ENCODE measurements at places on chromosomes 6 and 20.

GRCh38 chr20:25238319-25239037, 9.4 kb upstream of the PYGB start:
- no peak for DNase-seq

DNA sequence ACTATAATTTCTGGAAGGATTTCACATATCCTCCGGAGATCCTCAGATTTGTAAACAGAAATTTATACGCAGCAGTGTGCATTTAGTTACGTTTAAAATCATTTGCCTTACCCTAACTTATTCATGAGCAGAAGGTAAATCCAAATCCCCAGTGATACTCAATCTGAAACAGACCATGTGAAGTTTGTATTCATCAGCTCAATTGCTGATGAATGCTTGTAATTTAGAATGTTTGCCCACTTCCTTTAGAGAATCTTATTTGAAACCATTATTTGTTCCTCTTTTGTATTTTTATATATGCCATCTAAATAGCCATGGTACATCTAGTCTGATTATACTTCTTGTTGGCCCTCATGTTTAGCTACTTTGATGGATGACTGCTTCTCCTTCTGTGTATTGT, 15.4 kb downstream of the TAAR1 start:
- no peak for DNase-seq

GRCh38 chr6:21608601-21609000, 15.1 kb downstream of the SOX4 start:
- no peak for DNase-seq

DNA sequence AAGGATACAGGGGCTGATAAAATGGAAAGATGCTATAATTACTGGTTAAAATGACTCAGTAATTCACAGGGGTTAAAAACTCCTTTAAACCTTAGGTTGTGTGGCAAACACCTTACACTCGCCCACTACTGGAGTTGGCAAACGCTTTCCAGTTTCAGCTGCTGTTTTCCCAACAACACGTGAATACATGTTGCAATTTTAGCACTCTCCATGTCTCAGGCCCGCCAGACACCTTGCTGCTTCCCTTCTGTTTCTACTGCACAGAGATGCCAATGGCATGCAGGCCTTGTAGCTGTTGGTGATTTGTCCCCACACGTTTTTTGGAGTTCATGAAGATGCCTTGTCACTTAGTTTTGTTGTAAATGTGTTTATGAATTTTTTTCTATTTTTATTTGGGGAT, 5.3 kb upstream of the TTPAL start:
- no peak for DNase-seq

DNA sequence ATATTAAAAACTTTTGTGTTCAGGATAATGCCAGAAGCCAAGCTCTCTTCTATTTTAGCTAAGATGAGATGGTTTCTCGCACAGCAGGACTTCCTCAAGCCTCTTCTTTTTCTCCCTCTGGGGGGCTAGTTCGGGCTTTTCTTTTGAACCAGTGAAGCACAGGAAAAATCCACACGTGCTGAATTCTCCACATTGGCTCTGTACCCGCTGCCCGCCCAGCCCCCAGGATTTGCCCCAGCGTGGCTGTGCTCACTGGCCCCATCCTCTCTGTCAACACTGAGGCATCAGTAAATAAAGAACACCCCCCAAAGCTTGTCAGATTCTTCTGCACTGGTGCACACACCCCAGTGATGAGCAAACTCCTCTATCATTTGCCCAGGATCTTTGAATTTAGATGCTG, 232.8 kb downstream of the ZNF217 start:
- no peak for DNase-seq

DNA sequence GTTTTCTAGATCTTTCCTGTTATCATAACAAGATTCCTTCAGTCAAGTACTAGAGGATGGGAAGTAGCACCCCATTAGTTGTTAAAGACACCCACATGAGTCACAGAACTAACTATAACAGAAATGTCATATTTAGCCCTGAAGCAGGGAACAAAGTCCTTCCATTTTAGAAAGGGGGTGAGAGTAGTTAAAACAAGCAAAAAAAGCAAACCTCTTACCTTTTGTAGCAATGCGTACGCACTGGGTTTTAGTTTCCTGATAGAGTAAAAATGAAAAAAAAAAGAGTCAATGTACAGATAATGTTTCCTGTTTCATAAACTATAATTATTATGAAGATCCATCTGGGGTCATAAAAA, 163.7 kb upstream of the THEMIS start:
- DNase-seq = no peak

DNA sequence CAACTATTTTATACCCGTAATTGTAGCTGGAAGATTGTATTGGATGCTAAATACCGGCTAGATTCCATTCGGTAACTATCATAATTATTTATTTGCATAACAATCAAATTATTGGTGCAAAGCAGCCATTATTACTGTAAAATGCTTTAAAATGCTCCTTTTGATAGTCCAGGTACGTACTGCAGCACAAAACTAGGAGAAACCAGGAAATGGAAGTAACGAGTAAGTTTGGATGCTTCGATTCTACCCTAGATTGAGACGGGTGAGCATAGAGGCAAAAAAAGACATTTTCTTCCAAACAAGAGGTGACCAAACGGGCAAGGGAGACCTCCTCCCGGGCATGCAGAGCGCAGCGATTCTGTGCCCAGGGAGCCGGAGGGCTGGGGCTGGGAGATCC, 469 bp upstream of the XRN2 start:
- DNase-seq = no peak

- DNase-seq = no peak
Observed at GRCh38 chr20:53708129-53708968, 114.7 kb upstream of the ZNF217 start.

GRCh38 chr6:169415179-169415578, 161.5 kb upstream of the THBS2 start:
- DNase-seq = no peak

GRCh38 chr6:124887872-124888580, 74.2 kb upstream of the RNF217 start:
- DNase-seq = no peak

DNA sequence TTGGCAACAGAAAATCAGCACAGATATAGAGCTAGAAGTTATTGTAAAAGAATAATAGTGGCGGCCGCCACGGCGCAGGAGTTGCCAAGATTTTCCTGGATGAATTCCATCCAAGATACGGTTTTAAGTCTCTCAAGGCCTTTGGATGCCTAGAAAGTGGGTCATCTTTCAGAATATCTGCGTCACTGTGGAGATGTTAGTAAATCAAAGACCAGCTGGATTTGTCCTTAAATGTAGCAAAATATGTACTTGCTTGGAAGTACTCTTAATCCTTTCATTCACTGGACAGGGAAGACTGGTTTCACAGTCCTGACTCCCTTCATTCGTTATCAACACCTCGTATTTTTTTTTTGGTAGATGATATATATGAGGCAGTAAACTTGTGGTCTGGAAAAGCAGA, 83.0 kb downstream of the SLC22A3 start:
- DNase-seq = no peak
